Progenitor cell of endocrine pancreas (in vitro differentiated cells): ENCODE measurements at places on chromosomes 12 and 14.

DNA sequence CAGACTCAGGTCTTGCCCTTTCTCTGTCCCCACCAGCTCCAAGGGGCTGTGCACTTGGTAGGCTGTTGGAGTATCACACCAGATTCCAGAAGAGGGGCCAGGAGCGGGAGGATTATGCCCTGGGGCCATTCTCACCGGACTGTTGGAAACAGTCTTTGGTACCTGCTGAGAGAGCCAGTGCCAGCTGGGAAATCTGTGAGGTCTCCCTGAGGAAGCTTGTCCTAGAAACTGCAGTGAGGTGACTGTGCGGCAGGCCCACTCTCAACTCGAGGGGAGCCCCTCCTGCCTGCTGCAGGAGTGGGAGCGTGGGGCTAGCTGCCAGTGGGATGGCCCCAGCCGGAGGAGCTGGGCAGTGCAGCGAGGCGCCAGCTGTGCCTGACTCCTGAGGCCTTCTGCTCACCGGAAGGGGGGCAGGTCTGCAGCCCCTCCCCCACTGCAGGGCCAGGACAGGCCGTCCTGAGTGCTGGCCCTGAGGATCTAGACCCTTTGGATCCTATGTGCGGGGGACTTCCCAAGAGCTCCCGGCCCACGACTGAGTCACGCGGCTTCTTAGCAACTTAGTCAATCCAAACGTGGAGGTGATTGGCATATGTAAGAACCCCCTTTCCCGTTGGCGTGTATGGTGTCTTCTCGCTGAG, 295.2 kb downstream of the CACNA1C start:
- no peak for DNase-seq

DNA sequence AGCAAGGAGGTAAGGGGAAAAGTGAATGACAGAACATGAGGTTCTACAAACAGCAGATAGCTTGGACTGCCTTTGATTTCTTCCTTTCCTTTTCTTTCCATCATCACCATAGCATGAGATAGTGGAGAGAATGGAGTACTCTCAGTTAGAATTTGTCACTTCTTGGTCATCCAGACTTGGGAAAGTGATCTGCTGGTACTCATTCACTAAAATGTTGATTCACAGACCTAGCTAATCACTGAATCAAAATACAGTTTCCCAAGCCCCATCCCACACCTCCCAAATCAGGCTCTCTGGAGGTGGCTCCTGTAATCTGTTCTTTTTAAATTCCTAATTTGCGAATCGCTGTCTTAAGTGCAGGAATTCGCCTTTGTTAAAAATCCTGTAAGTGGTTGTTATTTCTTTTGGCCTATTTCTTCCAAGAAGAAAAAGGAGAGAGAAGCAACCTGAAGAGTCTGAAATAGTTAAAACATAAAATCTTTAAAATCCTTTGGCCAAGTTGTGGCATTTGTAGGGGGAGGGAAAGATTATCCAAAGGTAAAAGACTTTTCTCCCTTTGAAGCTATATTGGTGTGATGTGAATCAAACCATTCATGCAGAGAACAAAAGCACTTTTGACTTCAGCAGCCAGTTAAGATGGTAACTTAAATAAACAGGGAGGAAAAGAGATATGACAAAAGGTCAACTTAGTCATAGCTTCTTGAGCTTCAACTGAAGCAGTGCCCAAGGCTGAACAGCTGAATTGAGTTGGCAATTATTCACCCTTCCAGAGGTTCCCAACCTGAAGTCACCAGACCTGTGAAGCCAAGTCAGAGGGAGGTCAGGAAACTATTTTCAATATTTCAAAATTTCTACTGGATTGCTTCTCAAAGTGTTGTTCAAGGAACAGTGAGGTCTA, 255.1 kb upstream of the KRR1 start:
- DNase-seq: no peak

GRCh38 chr12:2893007-2893406, 2.3 kb downstream of the TULP3 start:
- no peak for DNase-seq

DNA sequence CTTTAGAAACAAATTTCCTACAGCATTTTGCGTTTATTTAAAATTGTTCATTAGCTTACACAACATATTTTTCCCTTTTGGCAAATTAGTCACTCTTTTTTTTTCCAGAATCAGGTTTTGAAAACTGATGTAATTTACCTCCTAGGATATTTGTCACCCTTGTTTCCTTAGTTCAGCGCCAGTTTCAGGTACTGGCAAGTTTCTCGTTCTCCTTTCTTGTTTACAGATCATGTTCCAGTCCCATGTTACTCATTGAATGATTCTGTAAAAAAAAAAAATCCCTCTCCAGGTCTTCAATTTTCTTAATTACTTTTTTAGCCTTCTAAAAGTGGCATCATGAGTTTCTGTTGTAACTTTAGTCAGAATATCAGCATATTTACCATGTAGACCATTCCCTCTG, 2.7 kb downstream of the PPP4R4 start:
- no peak for DNase-seq

- DNase-seq: no peak
Observed at GRCh38 chr14:74427651-74428050, 1.6 kb upstream of the SYNDIG1L start.

DNA sequence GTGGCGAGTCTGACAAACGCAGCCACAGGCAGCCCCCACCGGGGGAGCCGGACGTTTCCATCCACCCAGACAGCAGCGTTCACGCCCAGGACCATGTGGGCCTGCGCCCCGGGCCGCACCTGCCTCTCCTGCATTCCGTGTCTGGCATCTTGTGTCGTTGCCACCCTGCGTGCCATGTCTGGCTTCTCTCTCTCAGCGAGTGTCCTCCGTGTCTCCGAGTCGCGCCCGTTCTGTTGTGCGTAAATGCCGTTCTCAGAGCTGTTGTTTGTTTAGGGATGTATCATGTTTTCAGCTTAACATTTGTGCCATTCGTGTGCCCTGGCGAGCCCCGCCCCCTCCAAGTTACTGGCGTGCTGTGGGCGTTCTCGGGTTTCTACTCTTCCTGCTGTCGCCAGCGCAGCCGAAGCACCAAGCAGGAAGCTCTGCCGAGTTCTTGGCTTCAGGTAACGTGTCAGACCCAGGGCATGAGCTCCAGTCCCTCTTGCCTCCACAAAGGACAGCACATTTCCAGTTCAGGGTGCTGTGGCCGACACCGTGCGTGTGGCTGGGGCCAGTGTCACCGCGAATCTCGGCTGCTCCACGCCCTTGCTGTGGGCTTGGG, 34.6 kb downstream of the NOC4L start:
- no peak for DNase-seq

DNA sequence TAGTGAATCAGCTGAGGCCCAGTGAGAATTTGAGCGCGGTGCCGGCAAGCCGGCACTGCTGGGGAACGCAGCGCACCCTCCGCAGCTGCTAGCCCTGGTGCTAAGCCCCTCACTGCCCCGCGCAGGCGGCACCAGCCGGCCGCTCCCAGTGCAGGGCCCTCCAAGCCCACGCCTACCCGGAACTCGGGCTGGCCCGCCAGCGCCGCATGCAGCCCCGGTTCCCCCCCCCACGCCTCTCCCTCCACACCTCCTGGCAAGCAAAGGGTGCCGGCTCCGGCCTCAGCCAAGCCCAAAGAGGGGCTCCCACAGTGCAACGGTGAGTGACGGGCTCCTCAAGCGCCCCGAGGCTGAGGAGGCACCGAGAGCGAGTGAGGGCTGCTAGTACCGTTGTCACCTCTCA, 54.5 kb upstream of the VASH1 start:
- DNase-seq: no peak

DNA sequence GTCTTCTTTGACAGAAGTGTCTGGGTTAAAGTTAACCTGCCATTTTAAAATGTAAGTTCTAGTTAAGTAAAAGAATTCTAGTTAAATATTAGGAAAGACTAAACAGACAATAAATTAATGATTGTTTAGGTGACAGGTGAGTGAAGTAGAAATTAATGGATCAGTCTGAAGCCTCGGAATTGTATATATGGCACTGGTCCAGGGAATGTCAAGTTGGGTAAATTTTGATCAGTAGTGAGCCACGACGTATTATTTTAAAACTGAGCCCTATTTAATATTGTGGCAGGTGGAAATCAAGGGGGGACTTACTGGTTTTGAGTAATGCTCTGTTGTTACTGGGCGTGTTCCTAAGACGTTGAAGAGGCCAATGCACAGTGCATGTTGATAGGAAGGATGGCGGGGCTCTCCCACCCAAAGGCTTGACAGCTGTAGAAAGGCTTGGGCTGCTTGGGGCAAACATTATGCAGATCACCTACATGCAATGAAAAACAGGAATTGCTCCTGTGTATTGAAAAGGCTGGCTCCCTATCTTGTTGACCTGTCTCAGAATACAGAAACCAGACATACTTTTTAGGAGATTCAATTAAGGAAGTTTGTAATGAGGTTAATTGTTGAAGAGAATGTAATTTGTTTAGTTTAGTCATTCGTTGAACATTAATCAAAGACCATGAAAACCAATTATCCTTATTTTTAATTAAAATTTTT, 5.9 kb upstream of the PPFIBP1 start:
- DNase-seq: no peak

DNA sequence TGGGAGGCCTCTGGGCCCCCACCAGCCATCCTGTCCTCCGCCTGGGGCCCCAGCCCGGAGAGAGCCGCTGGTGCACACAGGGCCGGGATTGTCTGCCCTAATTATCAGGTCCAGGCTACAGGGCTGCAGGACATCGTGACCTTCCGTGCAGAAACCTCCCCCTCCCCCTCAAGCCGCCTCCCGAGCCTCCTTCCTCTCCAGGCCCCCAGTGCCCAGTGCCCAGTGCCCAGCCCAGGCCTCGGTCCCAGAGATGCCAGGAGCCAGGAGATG, 729 bp upstream of the GAPDH start:
- DNase-seq: no peak

DNA sequence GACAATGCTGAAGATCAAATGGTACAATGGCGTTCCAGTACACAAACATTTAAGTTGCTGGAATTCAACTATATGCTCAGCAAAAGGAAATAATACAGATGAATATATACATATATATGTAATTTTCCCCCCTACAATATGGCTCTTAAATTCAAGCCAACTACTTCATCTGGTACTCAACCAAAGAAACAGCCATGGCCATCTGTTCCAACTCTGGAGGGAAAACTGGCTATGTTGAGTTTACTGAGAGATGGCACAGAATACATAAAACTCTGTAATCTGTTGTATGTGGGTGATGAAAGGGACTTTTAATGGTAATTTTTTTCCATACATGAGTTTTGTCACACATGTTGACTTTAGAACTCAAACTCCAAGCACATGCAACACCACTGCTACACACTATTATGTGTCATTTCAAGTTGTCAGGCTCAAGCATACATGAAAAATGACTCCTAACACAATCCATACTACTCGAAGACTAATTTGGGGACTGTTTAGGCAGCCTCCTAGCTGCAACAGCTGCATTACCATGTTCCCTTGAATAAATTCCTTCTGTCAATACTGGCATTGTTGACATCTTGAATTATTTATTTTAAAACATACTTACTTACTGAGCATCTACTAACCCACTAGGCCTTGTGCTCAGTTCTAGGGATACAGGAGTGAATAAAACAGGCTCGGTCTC, 38.2 kb upstream of the MAP3K9 start:
- DNase-seq: no peak

GRCh38 chr12:95017482-95017881, 14.0 kb upstream of the NDUFA12 start:
- DNase-seq: no peak

GRCh38 chr12:106417926-106418910, 60.7 kb downstream of the POLR3B start:
- DNase-seq: no peak

DNA sequence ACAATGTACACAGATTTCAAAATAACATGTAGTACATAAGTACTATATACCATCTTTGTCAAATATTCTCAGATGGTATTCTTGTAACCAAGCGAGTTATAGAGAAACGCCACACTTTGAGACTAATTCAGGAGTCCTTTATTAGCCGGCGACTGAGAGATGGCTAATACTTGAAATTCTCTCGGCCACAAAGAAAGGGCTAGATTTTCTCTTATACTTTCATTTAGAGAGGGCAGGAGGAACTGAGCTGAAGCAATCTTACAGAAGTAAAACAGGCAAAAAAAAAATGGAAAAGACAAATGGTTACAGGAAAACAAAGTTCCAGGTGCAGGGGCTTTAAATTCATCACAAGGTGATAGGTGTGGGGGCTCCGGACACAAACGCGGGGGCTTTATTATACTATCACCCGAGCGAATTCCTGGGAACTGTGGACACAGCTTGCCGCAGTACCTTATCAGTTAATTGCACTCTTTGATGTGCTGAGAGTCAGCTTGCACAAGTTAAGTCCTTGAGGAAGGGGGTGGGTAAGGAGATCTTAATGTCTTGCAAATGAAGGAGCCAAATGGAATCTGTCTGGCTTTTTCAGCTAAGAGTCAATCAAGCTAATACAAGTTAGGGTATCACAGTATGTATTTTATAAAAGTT, 382.3 kb downstream of the KCNH5 start:
- DNase-seq: no peak

GRCh38 chr14:100472094-100472455, 115.1 kb downstream of the BEGAIN start:
- DNase-seq: no peak

DNA sequence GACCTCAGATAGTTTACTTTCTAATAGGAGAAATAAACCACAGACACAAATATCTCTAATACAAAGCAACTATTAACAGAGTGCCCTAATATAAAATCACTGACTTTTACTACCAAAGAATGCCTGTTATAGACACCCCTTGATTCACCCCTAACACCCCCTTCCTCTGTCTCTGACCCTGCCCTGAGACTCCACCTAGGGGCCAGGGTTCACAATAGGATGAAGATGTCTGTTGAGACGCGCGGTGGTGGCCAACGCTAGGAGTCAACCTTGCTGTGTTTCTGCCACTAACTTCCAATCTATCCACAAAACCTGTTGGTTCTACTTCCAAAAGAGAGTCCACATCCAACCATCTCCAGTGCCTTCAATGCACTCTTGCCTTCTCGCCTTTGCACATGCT, 10.9 kb upstream of the TC2N start:
- no peak for DNase-seq

GRCh38 chr14:30648471-30648870, 26.4 kb downstream of the SCFD1 start:
- DNase-seq: no peak

DNA sequence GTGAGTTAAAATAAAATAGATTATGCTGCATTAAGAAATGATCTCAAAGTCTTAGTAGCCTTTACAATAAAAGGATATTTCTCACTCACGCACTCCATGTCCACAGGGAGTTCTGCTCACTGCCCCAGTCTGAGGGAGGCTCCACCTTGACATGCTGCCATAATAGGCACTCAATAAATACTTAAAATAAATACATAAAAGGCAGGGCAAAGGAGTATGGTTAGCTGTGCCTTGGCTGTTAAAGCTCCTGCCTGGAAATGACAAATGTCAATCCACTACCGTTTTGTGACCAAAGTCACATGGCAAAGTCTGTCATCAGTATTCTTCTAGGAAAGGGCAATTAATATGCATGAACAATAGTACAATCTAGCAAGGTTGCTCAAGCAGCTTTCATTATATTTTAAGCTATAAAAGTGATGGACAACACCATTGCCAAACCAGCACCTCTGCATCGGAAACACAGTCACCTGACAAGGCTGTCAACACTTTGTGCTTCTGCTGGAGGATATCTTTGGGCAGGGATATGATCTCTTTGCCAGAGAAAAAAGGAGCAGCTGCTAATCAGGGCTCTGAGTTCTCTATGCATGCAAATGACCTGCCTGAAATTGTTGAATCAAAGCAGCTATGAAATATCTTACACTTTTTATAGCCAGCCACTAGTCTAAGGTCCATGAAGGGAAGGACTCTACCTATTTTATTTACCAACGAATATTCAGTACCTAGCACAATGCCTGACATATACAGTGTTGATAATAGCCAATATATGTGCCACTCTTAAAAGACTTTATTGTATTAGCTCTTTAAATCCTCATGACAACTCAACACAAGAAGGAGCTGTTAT, 90.1 kb downstream of the PTPRR start:
- no peak for DNase-seq

GRCh38 chr14:96134508-96134907, 70.1 kb upstream of the BDKRB2 start:
- no peak for DNase-seq
